ENCODE measurements at places on chromosomes 11 and 22.
A peak's percentile ranks its signal among the peaks of the same experiment; 100 is the strongest.

- no peak for DNase-seq
Observed at GRCh38 chr11:135075740-135076139, 663.7 kb upstream of the B3GAT1 start.

DNA sequence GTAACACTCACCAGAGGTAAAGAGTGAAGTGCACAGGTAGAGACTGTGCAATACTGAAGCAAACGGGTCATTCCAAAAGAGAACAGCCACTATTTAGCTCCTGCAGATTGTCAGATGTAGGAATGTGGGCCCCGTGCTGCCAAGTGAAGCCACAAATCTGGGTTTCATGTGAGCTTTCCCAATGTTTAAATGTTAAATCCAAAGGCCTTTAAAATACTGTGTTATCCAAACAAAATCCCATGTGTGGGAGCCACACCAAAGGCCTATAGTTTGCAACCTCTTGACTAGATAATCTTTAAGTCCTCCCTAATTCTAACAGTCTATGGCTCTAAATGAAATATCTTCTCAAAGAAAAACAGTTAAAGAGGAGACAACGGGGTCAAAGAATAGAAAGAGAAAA, 43.3 kb downstream of the RBFOX2 start:
- no peak for DNase-seq

- DNase-seq: no peak
Observed at GRCh38 chr11:103494491-103494890, 385.3 kb downstream of the DYNC2H1 start.

DNA sequence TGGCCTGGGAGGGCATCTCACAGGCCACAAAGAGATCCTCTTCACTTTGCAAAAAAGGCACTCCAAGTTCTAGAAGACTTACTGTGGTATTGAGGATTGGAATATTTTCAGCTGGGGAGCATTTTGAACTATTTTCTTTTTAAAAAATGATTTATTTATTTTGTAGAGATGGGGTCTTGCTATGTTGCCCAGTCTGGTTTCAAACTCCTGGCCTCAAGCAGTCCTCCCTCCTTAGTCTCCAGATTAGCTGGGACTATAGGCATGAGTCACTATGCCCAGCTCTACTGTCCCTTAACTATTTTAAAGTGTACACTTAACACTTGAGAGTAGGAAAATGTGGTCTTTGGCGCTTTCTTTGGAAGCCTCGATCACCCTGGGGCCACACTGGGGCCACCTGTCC, 24.9 kb upstream of the DGCR8 start:
- DNase-seq: no peak

- DNase-seq: no peak
Observed at GRCh38 chr22:19576460-19577421, 52.5 kb upstream of the CLDN5 start.

DNA sequence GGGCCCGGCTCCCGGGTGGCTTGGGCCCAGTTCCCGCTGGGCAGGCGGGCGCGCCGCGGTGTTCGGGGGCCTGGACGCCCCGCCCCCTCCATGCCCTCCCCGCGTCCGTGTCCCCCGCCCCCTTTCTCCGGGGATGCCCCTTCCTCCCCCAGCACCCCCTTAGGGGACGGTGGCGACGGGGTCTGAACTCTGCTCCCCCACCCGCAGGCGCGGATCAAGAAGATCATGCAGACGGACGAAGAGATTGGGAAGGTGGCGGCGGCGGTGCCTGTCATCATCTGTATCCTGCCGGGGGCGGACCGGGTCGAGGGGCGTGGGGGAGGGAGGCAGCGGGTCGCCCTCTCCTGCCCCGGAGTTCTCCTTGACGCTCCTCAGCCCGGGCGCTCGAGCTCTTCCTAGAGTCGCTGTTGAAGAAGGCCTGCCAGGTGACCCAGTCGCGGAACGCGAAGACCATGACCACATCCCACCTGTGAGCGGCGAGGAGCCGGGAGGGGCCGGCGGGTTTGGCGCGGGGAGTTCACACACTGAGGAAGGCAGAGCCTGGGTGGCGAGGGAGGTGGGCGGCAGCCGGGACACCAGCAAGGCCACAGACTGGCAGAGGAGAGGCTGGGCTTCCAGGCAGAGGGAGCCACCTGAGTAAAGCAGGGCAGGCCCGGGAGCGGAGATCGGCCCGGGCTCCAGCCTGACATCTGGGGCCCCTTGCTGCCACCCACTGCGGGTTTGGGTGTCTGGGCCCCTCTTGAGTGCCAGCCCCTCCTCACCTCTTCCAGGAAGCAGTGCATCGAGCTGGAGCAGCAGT, 546 bp downstream of the DRAP1 start:
- DNase-seq: peak; percentile 21
